ENCODE measurements at places on chromosomes 6 and 20.

DNA sequence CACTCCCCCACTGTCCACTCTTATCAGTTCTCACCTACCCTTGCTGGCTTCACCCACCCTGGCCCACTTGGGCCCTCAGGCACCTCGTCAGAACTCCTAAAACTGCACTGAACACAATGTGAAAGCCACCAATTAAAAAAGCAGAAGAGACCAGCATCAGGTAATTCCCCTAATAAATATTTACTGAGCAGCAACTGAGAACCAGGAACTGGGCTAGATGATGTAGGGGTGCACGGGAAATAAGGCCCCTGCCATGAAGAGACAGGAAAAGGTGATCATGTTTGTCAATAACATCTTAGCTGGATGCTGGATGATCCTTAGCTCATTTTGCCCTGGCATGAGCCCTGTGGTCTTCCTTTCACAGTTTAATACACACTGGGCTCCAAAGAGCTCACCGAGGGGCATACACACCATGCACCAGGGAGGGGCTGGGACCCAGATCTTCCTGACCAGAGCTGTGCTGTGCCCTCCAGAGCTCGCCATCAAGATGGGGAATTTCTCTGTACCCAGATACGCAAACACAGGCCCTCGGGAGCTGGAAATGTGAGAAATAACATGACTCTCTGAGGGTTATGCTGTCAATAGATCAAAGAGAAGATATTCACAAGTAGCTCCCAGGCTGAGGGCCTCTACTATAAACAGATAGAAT lies 113.6 kb upstream of the SLC22A16 start:
- no peak for DNase-seq

GRCh38 chr6:85172705-85173104 lies 277.2 kb upstream of the NT5E start:
- DNase-seq: no peak

- DNase-seq: no peak
Observed at GRCh38 chr6:4346659-4347333, 211.4 kb upstream of the ECI2 start.

DNA sequence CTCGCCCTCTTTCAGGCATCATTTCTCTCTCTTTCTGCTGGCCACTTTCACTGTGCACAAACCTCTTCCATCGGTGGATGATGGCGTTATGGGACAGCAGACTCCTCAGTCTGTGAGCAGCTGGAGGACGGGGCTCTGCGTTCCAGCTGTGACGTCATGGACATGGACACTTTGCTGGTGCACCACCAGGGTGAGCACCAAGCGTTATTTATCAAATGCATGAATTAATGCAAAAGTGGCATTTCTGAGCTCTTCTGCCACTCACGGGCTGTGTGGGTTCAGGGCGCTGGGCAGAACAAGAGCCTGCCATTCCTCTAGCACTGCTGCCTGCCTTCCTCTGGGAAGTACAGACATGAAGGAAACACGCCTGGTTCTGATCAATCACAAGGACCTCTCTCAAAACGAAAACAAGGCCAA lies 82.9 kb upstream of the MPC1 start:
- no peak for DNase-seq

DNA sequence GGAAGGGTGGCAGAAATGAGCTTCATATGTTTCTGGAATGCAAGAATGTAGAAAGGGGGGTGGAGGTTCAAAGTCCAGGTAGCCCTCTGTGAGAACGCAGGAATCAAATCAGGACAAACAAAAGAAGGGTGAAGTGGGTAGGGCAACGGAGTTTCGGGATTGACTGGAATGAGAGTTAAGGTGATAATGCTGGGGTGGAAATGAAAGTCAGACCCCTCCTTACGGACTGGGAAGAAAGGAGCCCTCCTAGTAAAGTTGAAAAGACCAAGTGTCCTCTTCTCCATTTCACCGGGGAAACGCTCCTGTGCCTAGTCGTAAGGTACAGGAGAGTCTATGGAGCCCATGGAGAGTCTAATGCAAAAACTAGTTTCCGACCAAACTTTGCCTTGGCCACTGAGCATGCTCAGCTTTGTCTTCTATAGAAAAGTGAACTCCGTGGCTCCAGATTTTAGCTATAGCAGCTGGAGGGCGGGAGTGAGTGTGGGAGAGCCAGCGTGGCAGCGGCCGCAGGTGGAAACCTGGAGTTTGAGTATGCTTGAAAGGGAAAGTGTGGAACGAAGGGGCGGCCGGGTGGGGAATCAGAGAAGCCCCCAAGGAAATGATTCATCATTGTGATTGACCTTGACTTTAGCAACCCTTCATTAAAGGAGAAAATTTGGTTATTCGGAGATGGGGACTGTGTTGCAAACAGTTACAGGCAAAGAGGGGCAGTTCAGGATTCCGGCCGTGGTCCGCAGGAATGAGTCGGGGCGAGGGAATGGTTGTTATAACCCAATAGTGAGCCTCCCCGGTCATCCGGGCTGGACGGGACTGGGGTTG lies 1.3 kb upstream of the LRRC1 start:
- DNase-seq: no peak

- DNase-seq: no peak
Observed at GRCh38 chr6:144248003-144248402, 37.1 kb upstream of the UTRN start.

DNA sequence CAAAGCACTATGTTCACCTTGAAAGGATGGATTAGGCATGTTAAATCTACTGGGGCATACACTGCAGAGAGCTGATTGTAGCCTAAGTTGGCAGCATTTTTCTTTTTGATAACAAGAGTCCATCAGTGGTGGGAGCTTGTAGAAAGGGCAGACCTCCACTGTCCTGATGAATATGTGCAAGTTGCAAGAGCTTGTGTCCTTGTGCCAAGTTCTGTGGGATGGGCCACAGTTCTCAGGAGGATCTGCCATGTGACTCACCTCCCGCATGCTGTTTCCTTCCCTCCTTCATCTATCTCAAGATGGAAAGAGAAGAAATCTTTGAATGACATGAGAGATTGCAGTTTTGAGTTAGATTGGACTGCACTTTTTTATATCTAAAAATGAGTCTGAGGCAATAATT lies 58.3 kb upstream of the GGTLC1 start:
- DNase-seq: no peak

DNA sequence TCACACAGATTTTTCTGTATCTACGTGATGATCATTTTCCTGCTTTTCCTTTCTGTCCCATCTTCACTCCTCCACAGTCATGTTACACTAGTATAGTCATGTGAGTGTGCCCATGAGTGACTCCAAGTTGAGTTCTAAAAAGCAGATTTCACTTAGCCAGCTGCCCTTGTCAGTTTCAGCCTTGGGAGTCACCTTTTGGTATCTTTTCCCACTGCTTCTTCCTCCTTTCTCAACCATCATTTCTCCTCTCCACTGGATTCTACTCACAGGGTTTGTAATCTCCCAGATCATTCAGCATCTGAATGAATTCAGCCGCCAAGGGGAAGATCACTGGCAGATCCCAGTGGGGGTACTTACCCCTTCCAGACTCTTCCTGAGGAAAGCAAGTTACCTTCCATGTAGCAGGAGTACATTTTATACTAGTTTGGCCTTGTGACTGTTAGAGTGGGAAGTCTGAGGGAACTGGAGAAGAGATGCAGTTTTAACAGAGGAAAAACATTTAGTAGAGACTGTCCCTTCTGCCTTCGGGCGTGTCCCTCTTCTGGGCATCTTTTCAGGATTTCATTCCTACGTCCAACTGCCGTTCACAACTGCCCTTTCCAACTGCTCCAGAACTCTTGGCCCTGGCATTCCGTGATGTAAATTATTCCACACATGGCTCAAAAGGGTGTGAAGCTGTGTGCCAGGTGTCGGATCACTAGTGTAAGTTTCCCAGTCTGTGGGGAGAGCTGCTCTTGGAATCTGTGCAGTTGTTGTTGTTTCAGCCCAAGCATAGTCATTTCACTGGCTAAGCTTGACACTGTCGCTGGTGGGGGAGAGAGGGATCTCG lies 38.9 kb downstream of the BICRAL start:
- no peak for DNase-seq

- DNase-seq: no peak
Observed at GRCh38 chr6:30363459-30363858, 18.5 kb downstream of the RPP21 start.

DNA sequence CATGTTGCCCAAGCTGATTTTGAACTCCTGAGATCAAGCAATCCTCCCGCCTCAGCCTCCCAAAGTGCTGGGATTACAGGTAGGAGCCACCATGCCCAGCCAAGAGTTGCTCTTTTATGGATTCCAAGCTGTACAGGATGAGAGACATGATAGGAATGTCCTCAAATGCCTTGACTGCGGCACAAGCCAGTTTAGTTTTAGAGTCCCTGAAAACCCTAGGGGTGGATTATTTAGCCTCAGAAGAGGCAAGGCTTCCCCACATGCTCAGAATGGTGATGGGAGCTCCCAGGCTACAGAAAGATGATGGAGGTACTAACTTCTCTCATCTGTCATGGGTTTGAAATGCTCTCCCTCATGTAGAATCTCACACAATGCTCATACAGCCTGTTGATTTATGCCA lies 280.5 kb upstream of the PRND start:
- DNase-seq: no peak
